ENCODE measurements at places on chromosomes 1 and 21.

DNA sequence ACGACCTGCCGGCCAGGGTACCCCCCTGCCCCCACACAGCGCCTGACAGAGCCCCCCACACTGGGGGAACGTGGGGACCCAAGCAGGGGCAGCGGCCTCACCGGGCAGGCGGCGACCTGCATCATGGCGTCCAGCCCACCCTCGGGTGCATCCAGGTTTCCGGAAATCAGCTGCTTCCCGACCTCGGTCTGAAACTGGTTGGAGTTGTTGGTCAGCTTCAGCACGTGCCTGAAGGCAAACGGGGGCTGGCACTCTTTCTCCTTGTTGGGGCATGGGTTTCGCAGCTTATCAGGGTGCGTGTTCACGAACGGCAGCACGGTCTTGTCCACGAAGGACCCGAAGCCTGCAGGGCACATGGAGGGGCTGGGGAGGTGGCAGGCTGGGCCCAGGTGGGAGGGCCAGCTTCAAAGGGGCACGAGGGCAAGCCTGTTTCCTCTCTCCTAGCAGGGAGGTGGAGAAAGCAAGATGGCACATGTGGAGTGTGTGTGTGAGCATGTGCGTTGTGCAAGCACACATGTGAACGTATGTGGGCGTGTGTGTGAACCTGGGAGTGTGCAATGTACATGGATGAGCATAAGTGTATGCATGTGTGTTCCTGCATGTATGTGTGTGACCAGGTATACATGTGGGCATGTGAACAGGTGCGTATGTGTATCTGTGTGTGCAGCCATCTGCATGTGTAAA is 19.2 kb downstream of the ITGB2 start:
- DNase-seq: no peak

- no peak for DNase-seq
Measured at GRCh38 chr1:205240118-205240517, 12.4 kb downstream of the TMCC2 start.

- DNase-seq: no peak
Measured at GRCh38 chr21:42308914-42309752, 6.1 kb downstream of the TFF3 start.

- no peak for DNase-seq
Measured at GRCh38 chr1:145962157-145963102, 1.9 kb downstream of the ANKRD34A start.

DNA sequence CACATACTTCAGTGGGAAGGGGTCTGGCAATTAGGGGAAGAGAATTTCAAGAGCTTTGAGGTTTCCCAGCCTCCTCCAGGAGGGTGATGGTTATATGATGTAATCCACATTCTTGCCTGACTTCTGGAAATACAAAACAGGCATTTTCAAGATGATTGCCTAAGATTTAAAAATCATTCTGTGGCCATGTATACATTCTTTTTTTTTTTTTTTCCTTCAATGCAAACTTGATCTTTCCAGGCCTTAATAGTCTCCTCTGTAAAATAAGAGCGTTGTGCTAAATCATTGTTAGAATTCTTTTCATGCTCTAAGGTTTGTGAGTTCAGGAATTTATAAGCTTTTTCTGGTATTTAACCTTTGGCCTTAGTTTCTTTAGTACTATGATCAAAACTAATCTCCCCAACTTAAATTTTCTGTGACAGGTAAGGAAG is 192.3 kb upstream of the HMCN1 start:
- no peak for DNase-seq

GRCh38 chr21:29237110-29238052 is 61.3 kb upstream of the BACH1 start:
- DNase-seq: no peak

GRCh38 chr1:87176087-87176486 is 152.6 kb upstream of the LMO4 start:
- DNase-seq: no peak

GRCh38 chr1:27868556-27868931 is 3.8 kb upstream of the THEMIS2 start:
- no peak for DNase-seq

DNA sequence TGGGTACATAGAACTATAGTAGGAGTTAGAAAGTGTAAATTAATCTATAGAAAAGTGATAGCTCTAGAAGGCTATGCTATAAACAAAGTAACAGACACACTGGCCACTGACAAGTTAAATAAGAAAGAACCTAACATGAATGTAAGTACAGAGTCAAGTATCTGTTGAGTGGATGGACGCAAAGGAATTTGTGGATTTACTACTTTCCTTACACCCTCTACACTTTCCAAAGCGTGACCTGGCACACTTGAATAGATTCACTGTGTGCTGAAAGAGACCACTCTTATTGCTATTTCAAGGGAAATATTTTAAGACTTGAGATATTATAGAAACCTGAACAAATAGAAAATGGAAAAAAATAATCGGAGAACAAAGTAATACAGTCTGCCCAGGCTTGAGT is 142.8 kb upstream of the SAMSN1 start:
- DNase-seq: no peak

DNA sequence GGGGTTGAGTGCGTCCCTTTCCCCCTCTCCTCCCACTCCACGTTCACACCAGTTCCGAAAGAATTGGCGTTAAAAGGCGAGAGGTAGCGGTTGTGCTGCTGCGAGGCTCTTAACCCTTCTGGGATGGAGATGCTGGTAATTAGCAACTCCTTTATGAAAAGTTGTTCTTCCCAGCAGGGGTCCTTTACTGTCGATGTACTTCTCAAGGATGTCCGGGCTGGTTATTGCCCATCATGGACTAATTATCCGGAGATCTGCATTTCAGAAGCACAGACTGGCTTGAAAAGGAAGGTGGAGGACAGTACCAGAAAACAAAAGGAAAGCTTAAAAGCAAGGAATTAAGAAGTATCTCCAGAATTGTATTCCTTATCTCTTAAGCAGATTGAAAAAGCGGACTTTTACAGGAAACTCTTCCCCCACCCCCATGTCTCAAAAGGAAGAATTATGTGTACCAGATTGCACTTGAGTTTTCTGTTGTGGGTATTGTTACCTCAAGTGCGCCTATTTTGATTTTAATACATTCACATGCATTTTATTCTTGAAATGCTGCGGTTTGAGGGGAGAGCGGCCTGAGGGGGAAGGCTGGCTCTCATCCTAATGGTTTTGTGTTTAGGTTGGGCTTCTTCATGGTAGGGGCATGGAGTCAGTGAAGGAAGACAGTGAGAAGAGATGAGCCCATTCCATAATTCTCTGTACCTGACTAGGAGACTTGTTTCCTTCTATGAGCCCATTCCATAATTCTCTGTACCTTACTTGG is 1.5 kb downstream of the AK4 start:
- DNase-seq: no peak

DNA sequence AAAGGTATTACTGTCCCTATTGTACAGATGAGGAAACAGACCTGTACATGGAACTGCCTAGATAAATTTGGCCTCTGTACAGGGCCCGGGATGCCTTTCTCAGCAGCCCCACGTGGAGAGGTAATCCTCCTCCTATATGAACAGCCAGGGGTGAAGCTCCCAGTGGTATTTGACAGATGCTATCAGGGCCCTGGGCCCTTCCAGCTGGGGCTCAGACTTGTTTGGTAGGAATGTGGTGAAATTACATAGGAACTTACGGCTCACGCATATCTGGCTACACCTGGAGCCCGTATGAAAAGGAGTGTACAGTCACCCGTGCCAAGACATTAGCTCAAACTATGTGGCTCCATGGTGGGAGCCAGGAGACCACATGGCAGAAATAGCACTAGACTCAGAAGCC is 24.8 kb upstream of the TCEA3 start:
- no peak for DNase-seq

DNA sequence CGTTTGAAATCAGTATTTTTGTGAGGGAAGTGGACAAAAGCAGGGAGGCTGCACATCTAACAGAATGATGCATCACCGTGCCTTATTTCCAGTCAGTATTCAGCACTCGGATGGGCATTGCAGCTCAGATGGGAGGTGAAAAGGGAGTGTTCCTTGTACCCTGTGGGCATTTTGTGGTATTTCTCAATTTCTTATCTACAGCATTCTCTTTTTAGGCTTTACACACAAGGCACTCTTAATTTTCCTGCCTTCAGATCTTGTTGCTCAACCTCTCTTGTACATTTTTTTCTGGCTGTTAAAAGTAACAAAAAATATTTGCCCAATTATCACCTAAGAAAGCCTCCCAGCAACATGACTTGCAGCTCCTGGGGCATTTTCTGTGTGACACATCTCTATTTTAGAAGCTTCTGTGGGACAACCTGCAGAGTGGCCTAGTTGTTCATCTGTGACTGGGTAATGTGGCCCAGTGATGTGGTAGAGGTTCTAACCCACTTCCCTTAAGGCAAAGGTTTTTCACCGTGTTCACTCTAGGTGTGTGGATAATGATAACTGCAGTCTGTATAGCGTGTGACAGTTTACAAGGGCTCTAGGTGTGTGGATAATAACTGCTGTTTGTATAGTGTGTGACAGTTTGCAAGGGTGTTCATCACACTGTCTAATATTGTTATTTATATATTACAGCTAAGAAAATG is 257.2 kb downstream of the PTGER3 start:
- no peak for DNase-seq

DNA sequence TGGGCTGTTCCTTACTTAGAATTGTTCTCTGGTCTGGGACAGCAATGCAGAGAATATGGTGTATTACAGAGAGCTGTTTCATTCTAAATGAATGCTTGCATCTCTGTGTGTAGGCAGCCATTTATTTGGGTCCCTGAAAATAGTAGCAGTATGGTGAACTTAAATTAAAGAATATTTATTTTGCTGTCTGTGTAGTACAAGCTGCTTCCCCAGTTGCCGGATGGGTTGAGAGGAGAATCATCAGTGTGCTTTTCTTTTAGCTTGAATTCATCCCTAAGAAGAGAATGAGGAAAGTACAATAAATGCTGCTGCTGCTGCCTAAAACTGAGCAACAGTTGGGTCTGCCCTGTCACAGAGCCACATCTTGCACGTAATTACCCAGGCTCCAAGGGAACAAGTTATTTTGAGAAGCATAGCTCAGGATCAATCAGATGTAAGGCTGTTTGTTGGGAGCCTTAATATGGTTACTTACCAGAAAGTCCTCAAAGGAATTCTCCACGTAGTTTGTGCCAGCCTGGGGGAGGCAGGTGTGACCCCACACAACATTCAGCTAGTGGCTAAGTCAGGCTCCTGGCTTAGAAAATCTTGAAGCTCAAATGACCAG is 16.6 kb downstream of the ACTN2 start:
- DNase-seq: no peak

DNA sequence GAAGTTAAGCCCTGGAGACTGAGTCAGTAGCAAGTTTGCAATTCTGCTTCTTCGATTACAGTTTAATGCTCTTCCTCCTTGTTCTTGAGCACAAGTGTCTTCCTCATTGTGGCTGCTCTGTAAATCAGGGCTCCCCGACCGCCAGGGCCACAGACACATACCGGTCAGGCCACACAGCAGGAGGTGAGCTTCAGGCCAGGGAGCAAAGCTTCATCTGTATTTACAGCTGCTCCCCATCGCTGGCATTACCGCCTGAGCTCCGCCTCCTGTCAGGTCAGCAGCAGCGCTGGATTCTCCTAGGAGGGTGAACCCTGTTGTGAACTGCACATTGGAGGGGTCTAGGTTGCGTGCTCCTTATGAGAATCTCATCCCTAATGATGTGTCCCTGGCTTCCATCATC is 1.7 kb upstream of the TRAPPC10 start:
- no peak for DNase-seq

DNA sequence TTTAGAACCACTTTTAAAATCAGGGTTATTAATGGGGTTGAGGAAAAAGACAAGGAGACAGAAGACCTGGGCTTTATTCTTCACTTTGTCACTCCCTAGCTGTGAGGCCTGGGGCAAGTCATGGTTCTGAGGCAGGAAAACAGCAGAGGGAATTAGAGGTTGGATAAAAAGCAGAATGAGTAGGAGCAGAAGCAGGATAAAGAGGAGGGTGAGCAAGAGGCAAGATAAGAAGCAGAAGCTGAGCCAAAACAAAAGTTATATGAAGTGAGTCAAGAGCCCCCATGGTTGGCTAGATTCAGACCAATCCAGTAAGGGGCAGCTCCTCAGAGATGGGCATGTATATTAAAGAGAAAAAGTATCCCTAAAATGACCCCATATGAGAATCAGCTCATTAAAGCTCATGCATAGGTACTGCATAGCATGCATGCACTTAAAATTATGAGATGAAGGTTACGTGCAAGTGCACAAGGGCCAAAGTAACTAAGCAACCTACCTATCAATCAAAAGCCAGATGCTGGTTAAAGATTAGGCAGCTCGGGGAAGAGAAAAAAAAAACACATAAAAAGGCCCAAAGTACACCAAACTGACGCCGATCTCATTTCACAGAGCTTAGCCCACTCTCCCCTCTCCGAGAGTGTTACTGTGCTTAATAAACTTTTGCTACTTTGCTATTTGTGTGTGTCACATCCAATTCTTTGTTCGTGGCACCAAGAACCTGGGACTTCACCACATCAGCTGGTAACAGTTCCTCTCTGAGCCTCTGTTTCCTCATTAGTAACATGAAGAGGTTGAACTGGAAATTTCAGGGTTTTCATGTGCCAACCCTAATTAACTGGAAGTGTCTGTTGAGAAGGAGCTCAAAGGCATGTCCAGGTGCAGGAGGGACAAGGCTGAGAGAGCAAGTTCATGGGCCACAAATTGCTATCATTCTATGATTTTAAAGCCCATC is 2.2 kb downstream of the AVPR1B start:
- no peak for DNase-seq

DNA sequence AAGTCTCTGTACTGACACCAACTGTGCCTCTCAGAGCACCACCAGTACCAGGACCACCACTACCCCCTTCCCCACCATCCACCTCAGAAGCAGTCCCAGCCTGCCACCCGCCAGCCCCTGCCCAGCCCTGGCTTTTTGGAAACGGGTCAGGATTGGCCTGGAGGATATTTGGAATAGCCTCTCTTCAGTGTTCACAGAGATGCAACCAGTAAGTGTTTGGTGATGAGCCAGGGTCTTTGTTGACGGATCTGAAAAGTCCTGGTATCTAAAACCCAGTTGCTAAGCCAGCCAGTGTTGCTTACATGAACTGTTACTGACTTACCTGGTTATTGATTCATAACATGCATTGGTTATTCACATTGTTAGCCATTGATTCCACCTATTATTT is 1.1 kb downstream of the C1orf56 start:
- no peak for DNase-seq

DNA sequence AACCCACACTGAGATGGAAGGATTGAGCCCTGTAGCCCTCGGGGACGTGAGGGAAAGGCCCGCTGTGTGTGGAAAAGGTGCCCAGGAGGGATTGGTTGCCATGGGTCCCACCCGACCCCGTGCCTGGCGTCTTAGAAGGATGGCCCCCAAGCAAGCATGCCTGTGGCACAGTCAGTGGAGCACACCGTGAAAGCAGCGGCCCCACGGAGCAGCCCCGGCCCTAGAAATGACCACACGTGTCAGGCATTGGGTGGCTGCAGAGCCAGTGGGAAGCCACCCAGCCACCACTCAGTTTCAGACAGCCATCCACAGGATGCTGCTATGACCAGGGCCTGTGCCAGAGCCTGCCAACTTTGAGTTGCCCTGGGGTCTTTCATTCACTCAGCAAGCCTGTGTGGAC is 13.3 kb upstream of the EPHA8 start:
- DNase-seq: no peak

All from activated naive CD4-positive, alpha-beta T cell (primary cell).